Testis (tissue), 5 donors: ENCODE measurements at places on chromosomes 11 and 22. TPM values are rescaled to one million over a fixed set of nuclear protein-coding genes. Genes with fewer than 3 reads are reported as not detected.

Gene GAL3ST1
- total RNA-seq = 11.3 TPM

Gene PLAAT4
- 14.2 TPM for total RNA-seq

Gene SCGB1C1
- not detected for total RNA-seq

Gene MUC5AC
- 0.31 TPM for total RNA-seq

Gene P2RX6
- total RNA-seq = 24.0 TPM

Gene GSTT2B
- 7.9 TPM for total RNA-seq

Gene PLAAT5
- 92.8 TPM for total RNA-seq

Gene CD3G
- total RNA-seq = 0.99 TPM

Gene DERL3
- 14.9 TPM for total RNA-seq

Gene OR8G1
- total RNA-seq = 2.6 TPM

Gene APOL4
- total RNA-seq = 4.3 TPM

Gene GPR83
- total RNA-seq = 0.74 TPM

Gene MIEF1
- 60.6 TPM for total RNA-seq

Gene TTLL1
- 22.5 TPM for total RNA-seq

Gene C1QTNF4
- total RNA-seq = 25.1 TPM

Gene FOLR3
- 0.55 TPM for total RNA-seq

Gene NRXN2
- 40.1 TPM for total RNA-seq

Gene VSIG2
- total RNA-seq = 1.3 TPM

Gene LUZP2
- 0.63 TPM for total RNA-seq

Gene GPHA2
- total RNA-seq = 7.0 TPM

Gene SLC5A12
- 0.12 TPM for total RNA-seq

Gene TOM1
- 68.0 TPM for total RNA-seq

Gene YAP1
- total RNA-seq = 144 TPM

Gene SLC22A6
- not detected for total RNA-seq

Gene SNRPD3
- total RNA-seq = 117 TPM

Gene CNIH2
- 4.0 TPM for total RNA-seq

Gene IGF2
- 69.8 TPM for total RNA-seq

Gene DRD2
- total RNA-seq = 0.74 TPM

Gene KRTAP5-5
- total RNA-seq = not detected

Gene GLB1L2
- 29.9 TPM for total RNA-seq

Gene ASPHD2
- 4.8 TPM for total RNA-seq

Gene SCO2
- 4.1 TPM for total RNA-seq

Gene CELSR1
- 21.5 TPM for total RNA-seq

Gene ISX
- not detected for total RNA-seq

Gene TSPAN32
- total RNA-seq = 1.1 TPM

Gene PGR
- total RNA-seq = 2.4 TPM

Gene PATE4
- total RNA-seq = 0.79 TPM

Gene UBQLNL
- total RNA-seq = 38.7 TPM

Gene HBG1
- not detected for total RNA-seq

Gene PTPRCAP
- total RNA-seq = 3.1 TPM

Gene PGM2L1
- 2.0 TPM for total RNA-seq

Gene OR2AT4
- total RNA-seq = 0.99 TPM

Gene CABP4
- total RNA-seq = 1.2 TPM

Gene GALNT18
- total RNA-seq = 106 TPM

Gene CCDC73
- 6.6 TPM for total RNA-seq

Gene PGA3
- 1.7 TPM for total RNA-seq

Gene GAL3ST3
- 4.0 TPM for total RNA-seq

Gene PNPLA3
- 1.7 TPM for total RNA-seq

Gene IFITM1
- total RNA-seq = 63.1 TPM

Gene KCNQ1
- 12.8 TPM for total RNA-seq

Gene TPBGL
- total RNA-seq = 15.4 TPM

Gene GGTLC2
- 21.5 TPM for total RNA-seq

Gene KCNJ11
- 1.4 TPM for total RNA-seq

Gene SLC22A8
- total RNA-seq = not detected

Gene ZFP91
- 126 TPM for total RNA-seq

Gene C1QTNF5
- 5.3 TPM for total RNA-seq

Gene TUT1
- total RNA-seq = 30.0 TPM

Gene HPS5
- total RNA-seq = 111 TPM

Gene TRIM48
- total RNA-seq = not detected

Gene GDPD4
- total RNA-seq = 22.6 TPM
